ENCODE measurements at places on chromosomes 3 and 15.

DNA sequence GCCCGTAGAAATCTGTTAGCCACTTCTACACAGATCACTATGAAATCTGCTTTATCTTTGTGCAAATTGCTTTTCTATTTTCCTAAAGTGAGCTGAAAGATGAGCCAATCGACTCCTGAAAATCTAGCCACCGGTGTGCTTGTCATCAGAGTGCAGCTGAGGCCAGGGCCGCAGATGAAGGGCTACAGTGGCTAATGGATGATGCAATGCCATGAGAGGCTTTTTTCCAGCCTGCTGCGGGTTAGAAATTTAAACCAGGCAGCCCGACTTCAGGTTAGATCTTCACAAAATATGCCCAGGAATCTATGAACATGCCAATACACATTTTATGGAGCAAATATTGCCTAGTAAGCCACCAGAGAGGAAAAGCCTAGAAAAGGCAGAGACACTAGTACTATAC, 948.2 kb upstream of the CFAP20DC start:
- H3K36me3 ChIP-seq, result no peaks in the 10 kb centered on the region
- H3K27me3 ChIP-seq, result no peaks in the 10 kb centered on the region
- DNase-seq, result no peak
- no peak overlapping the region for H3K27ac ChIP-seq
- no peaks in the 10 kb centered on the region for H3K4me1 ChIP-seq

DNA sequence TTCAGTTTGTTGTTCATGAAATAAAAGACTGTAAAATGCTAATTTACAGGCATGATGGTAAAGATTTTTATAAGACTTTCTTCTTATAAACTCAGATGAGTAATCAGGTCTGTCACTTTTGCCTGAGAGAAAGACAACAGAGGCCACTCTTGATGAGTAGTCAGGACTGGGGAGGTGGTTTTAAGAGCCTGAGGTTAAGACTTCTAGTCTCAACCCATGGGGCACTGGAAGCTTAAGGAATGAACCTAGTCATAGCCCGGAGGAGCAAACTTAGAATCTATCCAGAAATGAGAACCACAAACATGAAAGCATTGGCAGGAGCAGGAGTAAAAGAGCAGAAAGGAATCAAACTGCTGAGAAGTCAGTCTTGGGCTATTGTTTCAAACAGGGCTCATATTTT, 846.3 kb upstream of the ARPP21 start:
- H3K36me3 ChIP-seq, result no peaks in the 10 kb centered on the region
- H3K4me1 ChIP-seq, result no peaks in the 10 kb centered on the region
- H3K27me3 ChIP-seq, result no peaks in the 10 kb centered on the region
- DNase-seq, result no peak
- H3K4me3 ChIP-seq, result no peak overlapping the region

- DNase-seq, result no peak
- H3K27me3 ChIP-seq, result no peaks in the 10 kb centered on the region
- peak overlapping the region; percentile 59 for H3K4me3 ChIP-seq
- peak overlapping the region; percentile 32 for H3K27ac ChIP-seq
- no peaks in the 10 kb centered on the region for H3K36me3 ChIP-seq
- H3K4me1 ChIP-seq, result peaks cover 6% of the 10 kb centered on the region
Measured at GRCh38 chr15:99098426-99098825, 6.5 kb upstream of the SYNM start.

DNA sequence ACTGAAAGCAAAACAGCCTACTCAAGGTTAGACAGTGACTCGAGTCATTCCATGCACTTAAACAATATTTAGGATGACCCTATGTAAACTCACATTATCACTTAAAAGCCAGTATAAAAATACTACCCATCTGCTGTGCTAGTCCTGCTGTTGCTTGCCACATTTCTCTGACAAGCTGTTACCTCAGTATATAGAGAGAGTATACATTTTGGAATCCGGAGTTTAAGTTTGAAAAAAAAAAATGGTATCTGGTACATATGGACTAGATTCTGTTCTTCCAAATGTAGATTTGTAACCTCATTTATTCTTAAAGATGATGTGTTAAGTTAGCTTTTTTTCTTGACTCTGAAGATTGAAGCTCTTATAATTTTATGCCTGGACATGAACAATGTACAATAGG, 503.8 kb upstream of the TPRG1 start:
- no peaks in the 10 kb centered on the region for H3K27me3 ChIP-seq
- no peak for DNase-seq
- no peak overlapping the region for H3K27ac ChIP-seq
- H3K4me3 ChIP-seq, result no peak overlapping the region

DNA sequence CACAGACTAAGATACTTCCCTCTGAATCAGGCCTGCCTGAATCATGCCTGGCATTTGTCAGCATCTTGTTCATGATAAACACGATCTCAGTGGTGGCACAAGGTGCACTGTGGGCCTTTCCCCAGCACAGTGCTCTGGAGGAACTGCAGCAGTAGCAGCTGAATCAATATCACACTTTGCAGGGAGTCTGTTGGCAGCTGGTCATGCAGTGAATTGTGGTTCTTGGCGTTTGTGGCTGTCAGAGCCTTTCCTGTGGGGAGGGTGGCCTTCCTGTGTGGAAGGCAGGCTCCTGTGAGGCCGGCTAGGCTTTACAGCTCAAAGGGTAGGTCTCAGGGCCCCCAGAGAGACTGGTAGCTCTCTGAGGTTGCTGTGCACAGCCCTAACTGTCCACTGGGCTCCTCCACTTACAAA, 54.4 kb upstream of the TLE3 start:
- no peaks in the 10 kb centered on the region for H3K4me1 ChIP-seq
- no peak for DNase-seq
- H3K36me3 ChIP-seq, result no peaks in the 10 kb centered on the region
- H3K27ac ChIP-seq, result no peak overlapping the region
- no peak overlapping the region for H3K4me3 ChIP-seq
- peaks cover 35% of the 10 kb centered on the region for H3K27me3 ChIP-seq

GRCh38 chr3:55160241-55160983, 232.6 kb upstream of the LRTM1 start:
- H3K4me1 ChIP-seq, result no peaks in the 10 kb centered on the region
- no peak overlapping the region for H3K4me3 ChIP-seq
- no peak for DNase-seq
- H3K27me3 ChIP-seq, result no peaks in the 10 kb centered on the region

GRCh38 chr3:50204804-50205412, at the start of gene SLC38A3:
SLC38A3 (plus strand) TSS chr3:50205271; CDS start chr3:50214200, 8,929 bp downstream.
- no peak within 1 kb of the TSS for H3K27ac ChIP-seq
- no peak for DNase-seq
- peak within 1 kb of the TSS; percentile 18 for H3K4me3 ChIP-seq

DNA sequence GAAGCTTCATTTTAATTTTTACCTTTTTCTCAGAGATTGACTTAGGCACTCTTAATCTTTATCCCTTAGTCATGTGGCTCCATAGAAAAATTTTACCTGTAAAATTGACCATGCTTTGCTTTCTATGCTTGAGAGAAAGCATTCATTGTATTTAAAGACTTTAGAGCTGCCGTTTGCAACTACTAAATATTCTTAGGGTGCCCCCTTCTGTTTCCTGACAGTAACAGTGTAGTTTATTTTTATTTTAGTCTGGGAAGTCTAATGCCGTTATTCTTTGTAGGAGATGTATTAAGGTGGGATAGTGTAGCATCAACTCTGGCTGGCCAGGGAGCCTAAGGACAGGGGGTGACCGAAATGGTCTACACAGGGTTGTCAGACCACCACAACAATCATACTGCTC, 84.5 kb upstream of the SYNPR start:
- no peak overlapping the region for H3K27ac ChIP-seq
- no peak for DNase-seq
- H3K4me1 ChIP-seq, result peaks cover 3% of the 10 kb centered on the region
- peaks cover 9% of the 10 kb centered on the region for H3K27me3 ChIP-seq
- no peaks in the 10 kb centered on the region for H3K36me3 ChIP-seq

DNA sequence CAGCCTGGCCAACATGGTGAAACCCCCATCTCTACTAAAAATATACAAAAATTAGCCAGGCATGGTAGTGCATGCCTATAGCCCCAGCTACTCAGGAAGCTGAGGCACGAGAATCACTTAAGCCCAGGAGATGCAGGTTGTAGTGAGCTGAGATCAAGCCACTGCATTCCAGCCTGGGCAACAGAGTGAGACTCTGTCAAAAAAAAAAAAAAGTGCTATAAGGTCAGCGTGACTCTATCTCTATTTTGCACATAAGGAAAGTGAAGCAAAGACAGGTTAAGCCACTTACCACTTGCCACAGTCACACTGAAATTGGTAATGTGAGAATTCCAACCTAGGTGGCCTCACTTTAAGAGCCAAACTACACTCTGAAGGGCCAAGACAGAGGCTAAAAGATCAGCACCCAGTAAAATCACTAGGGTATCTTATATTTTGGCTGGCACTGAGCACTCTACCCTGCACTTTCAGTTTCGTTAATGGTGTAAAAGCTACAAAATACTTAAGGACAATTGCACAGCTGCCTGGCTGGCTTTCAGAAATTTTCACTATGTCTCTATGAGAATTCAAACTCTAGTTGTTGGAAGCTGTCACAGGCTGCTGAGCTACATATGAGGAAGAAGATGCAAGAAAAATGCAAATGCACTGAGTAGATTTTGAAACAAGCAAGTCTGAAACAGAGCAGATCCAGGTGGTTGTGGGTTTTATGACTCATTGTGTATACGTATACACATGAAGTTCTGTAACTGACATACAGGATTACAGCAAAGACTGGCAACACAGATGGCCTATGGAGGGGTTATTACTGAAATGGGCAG, 32.7 kb downstream of the TRANK1 start:
- H3K4me1 ChIP-seq, result no peaks in the 10 kb centered on the region
- H3K27me3 ChIP-seq, result no peaks in the 10 kb centered on the region
- peak overlapping the region; percentile 52 for H3K27ac ChIP-seq
- peak; percentile 3 for DNase-seq
- H3K36me3 ChIP-seq, result no peaks in the 10 kb centered on the region

GRCh38 chr15:77002954-77003912, 8.3 kb downstream of the PSTPIP1 start:
- H3K4me3 ChIP-seq, result no peak overlapping the region
- H3K27ac ChIP-seq, result no peak overlapping the region
- no peaks in the 10 kb centered on the region for H3K27me3 ChIP-seq
- DNase-seq, result peak; percentile 17
- peaks cover 2% of the 10 kb centered on the region for H3K4me1 ChIP-seq
- H3K36me3 ChIP-seq, result no peaks in the 10 kb centered on the region

DNA sequence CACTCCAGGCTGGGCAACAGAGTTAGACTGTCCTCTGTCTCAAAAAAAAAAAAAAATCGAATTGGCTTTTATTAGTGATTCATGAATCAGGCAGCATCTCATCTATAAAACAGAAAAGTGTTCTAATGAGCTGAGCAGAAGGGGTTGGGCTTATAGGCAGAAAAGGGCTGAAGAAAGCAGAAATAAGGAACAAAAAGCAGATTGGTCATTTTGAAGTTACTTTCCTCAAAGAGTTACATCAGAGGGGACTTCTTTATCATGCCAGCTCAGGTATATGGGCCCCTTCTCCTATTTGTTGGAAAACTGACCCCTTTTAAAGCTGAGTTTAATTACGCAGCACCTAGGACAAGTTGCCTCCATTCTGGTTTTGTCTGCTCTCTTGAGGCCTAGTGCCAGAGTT, 722 bp upstream of the POGLUT1 start:
- DNase-seq, result no peak
- H3K36me3 ChIP-seq, result peaks cover 24% of the 10 kb centered on the region
- H3K4me3 ChIP-seq, result peak overlapping the region; percentile 99
- H3K27ac ChIP-seq, result peak overlapping the region; percentile 83
- peaks cover 21% of the 10 kb centered on the region for H3K4me1 ChIP-seq

DNA sequence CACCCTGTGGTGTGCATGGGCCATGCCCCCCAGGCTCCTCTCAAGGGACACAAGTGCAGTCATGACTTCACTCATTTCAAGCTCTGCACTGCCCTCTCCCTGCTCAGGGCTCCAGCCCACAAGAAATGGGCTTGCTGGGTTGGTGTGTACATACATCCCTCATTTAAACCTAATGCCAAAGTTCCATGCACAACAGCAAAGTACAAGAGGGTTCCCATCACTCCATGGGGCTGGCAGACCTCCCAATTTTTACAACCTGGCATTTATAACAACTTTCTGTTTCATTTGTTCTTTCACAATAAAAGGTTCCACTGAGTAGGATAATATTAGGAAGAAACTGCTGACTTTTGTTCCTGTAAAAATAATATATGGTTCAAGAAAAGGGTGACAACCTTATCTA, 54.3 kb downstream of the HERC2 start:
- no peaks in the 10 kb centered on the region for H3K4me1 ChIP-seq
- peaks cover 17% of the 10 kb centered on the region for H3K36me3 ChIP-seq
- no peak for DNase-seq
- H3K4me3 ChIP-seq, result no peak overlapping the region
- H3K27me3 ChIP-seq, result no peaks in the 10 kb centered on the region
- no peak overlapping the region for H3K27ac ChIP-seq

- H3K4me1 ChIP-seq, result peaks cover 7% of the 10 kb centered on the region
- H3K36me3 ChIP-seq, result no peaks in the 10 kb centered on the region
- H3K27me3 ChIP-seq, result no peaks in the 10 kb centered on the region
Measured at GRCh38 chr15:66939016-66939415, 126.4 kb upstream of the SMAD3 start.

DNA sequence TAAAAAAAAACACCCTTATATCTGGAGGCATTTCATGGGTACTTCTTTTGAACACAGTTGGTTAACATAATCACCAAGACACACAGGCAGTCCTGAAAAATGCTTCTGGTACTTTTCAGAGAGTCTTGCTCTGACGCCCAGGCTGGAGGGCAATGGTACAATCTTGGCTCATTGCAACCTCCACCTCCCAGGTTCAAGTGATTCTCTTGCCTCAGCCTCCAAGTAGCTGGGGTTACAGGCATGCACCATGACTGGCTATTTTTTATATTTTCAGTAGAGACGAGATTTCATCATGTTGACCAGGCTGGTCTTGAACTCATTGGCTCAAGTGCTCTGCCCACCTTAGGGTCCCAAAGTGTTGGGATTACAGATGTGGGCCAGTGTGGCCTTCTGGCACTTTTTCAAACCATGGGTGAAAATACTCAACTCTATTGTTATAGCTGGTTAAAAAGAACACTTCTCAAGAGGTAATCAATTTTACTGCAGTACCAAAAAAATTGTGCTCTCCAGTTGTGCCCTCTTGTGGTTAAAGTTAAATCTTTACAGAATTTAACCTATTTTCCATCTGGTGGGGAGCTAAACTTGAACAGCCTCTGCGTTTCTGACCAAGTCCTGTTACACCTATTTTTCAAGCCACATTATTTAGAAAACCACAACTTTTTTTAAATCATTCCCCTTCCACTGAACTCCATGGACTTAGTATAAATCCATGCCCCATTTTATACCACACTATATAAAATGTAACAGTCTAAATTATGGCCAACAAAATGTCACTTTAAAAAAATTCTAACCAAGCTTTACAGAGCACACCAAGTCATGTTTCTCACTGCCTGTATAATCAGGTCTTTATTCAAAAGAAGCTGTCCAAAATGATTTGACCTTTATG, 1.2 kb upstream of the SNAPC5 start:
- peaks cover 14% of the 10 kb centered on the region for H3K36me3 ChIP-seq
- peaks cover 19% of the 10 kb centered on the region for H3K4me1 ChIP-seq
- no peaks in the 10 kb centered on the region for H3K27me3 ChIP-seq
- H3K4me3 ChIP-seq, result no peak overlapping the region
- H3K27ac ChIP-seq, result peak overlapping the region; percentile 11

GRCh38 chr15:47796830-47797229, 79.5 kb downstream of the SEMA6D start:
- peaks cover 23% of the 10 kb centered on the region for H3K4me1 ChIP-seq
- H3K27me3 ChIP-seq, result no peaks in the 10 kb centered on the region
- DNase-seq, result no peak

All from esophagus squamous epithelium (tissue), 5 donors.